ENCODE measurements at places on chromosomes 12 and 14.

- DNase-seq: no peak
These were observed 24.0 kb upstream of the KRT78 start for GRCh38 chr12:52872644-52873389.

GRCh38 chr12:69833696-69834095 lies 8.7 kb downstream of the MYRFL start:
- DNase-seq: no peak

DNA sequence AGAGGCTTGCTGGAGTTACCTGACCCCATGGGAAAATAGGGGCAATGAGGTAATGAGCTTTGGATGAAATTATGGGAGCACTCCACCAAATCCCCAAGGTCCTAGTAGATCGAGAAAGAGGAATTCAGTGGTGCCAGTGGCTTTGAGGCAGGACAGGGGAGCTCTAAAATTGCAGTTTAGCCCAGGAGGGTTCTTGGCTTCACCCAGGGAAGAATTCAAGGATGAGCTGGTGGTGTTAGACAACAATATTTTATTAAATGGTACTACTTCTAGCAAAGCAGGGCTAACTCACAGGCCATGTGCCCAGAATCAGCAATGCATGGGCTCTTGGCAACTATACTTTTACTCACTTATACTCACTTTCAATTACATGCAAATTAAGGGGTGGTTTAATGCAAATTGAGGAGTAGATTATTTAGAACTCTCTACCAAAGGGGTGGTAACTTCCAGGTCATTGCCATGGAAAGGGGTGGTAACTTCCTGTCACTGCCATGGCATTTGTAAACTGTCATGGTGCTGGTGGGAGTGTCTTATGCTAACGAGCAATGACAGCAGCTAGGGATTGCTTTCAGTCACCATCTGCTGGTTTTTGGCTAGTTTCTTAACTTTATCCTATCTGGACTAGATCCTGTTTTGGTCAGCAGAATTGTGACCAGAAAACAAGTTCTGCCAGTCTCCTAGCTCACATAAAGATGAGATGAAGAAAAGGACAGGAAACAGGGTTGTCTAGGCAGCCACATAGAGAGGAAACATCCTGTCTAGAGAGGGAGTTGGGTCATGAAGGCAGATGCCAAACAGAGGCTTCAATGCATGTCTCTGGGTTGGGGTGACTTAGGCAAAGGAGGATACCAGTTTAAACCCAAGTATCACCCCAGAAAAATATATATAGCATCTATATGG lies 64.7 kb downstream of the ZNF641 start:
- no peak for DNase-seq

GRCh38 chr12:85951823-85952222 lies 77.7 kb downstream of the NTS start:
- no peak for DNase-seq

- no peak for DNase-seq
These were observed 32.5 kb downstream of the BRMS1L start for GRCh38 chr14:35858521-35859209.

GRCh38 chr12:26340649-26341048 lies 145.3 kb downstream of the SSPN start:
- DNase-seq: no peak

GRCh38 chr12:112665958-112666357 lies 125.6 kb upstream of the RPH3A start:
- DNase-seq: no peak

GRCh38 chr12:66965621-66966020 lies 286.7 kb upstream of the GRIP1 start:
- no peak for DNase-seq

DNA sequence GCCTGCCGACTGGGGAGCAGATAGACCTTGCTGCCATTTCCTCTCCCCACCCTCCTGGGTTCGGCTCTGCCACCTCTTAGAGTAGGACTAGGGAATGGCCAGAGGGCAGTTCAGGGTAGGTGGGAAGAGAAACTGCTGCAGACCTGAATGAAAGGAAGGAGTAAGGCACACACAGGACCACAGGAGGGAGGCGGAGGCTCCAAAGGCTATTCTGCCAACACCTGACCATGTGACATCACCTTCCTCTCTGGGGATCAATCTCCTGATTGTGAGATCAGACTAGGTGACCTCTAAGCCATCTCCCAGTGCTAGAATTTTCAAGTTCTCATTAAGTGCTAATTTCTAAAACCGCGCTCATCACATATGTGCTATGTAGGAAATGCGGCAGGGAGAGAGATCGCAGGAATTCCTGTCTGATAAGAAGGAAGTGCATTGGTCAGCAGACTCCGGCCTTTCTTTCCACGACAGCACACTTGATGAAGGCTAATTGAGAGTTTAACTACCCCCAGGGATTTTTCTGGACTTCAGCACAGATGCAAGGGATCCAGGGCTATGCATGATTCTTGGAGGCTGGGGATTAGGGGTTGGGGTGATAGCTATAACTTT lies 11.5 kb upstream of the TSPAN11 start:
- DNase-seq: no peak

- DNase-seq: no peak
These were observed 783 bp upstream of the TUBA1B start for GRCh38 chr12:49131894-49132461.

- DNase-seq: no peak
These were observed 59.4 kb downstream of the TTC7B start for GRCh38 chr14:90756755-90757345.

- no peak for DNase-seq
These were observed 863.2 kb downstream of the LRFN5 start for GRCh38 chr14:42469637-42470426.

GRCh38 chr12:130205495-130205894 lies 43.2 kb downstream of the FZD10 start:
- no peak for DNase-seq

GRCh38 chr12:95402096-95402495 lies 71.9 kb upstream of the METAP2 start:
- no peak for DNase-seq

DNA sequence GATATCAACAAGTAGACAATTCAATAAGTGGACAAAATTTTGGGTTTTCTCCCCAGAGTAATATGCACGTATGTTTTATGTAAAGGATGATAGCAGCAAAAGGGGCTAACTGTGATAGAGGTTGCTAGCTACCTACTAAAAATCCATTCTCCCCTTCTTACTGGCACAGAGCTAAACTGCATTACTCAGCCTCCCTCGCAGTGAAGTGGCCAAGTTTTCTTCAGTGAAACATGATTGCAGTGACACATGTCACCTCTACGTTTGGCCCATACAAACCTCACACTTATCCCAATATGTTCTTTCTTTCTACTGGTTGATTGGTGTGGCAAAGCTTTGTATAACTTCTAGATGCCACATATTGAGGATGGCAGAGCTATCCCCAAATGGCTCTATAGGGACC lies 34.3 kb downstream of the GPR65 start:
- no peak for DNase-seq

DNA sequence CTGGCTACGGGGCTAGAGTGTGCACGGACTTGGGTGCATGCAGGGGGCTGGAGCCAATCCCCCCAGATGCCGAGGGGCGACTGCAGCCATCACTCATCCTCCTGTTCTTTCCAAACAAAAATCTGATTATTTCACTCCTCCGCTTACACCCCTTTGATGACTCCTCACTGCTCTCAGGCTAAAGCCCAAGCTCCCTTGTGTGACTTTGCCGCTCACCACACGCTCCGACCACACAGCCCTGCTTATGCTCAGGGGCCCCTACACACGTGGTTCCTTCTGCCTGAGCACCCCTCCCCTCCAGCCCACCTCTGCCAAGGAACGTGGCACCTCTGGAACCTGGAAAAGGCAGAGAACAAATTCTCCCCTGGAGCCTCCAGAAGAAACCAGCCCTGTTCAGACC lies 13.7 kb downstream of the CHFR start:
- DNase-seq: no peak

DNA sequence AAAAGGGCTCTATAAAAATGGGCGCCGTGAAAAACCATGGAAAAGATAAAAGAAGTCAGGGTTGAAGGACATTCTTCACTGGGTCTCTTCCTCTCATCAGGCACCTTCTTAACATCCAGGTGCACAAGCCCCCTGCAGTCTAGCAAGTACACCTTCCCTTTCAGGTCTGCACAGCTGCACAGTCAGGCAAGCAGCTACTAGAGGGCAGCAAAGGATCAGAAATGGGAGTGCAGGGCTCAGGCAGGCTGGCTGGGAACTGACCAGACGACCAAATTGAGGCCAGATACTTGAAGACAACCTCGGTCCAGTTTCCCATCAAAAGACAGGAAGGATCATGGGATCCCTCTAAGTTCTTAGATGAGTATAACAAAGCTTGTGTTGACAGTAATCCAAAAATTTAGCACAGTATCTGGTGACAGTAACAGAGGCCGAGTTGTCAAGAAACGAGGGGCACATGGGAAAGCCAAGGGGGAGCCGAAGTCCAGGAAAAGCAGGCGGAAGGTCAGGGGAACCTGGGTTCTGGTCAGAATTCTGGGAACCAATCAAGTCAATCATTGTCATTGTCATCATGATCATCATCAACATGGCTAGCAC lies 10.1 kb upstream of the GRIP1 start:
- no peak for DNase-seq

DNA sequence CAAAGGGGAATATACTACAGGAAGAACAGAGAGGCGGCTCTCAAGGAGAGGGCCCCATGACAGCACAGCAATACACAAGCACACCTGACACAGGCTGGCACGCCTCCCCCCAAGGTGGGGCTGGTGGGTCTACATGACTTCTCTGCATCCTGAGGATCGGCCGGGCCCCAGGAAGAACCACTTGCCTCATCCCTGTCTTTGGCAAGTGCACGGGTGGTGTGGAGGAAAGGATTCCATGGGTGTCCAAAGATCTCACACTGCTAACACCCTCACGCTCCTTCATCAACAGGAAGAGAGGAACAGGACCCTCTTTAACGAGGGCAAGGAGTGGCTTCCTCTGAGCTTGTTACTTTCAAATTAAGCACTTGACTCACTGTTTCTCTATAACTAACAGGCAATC lies 7.3 kb downstream of the VAMP1 start:
- DNase-seq: no peak

DNA sequence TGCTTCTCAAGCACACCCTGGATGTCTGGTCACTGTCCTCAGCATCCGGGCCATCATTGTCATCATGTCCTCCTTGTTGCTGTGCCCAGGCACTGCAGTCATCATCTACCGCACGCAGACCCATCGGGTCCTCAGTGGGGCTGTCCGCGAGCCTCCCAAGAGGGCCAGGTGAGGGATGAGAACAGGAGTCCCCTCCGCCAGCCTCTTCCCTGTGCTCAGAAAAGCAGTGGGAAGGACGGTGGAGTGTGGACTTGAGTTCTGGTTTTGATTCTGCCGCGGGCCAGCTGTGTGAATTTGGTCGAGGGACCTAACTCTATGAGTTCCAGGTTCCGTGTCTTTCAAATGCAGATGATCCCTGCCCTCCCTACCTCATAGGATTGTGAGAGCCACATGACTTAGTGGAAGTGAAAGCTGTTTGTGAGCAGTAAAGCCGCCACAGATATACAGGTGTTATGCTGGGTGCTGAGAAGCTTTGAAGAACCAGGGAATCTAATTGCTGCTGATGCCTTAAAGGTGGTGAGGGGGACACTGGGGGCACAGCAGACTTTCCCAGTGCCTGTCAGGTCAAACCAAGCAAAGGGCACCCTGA lies 122.9 kb upstream of the RAP1B start:
- DNase-seq: no peak

DNA sequence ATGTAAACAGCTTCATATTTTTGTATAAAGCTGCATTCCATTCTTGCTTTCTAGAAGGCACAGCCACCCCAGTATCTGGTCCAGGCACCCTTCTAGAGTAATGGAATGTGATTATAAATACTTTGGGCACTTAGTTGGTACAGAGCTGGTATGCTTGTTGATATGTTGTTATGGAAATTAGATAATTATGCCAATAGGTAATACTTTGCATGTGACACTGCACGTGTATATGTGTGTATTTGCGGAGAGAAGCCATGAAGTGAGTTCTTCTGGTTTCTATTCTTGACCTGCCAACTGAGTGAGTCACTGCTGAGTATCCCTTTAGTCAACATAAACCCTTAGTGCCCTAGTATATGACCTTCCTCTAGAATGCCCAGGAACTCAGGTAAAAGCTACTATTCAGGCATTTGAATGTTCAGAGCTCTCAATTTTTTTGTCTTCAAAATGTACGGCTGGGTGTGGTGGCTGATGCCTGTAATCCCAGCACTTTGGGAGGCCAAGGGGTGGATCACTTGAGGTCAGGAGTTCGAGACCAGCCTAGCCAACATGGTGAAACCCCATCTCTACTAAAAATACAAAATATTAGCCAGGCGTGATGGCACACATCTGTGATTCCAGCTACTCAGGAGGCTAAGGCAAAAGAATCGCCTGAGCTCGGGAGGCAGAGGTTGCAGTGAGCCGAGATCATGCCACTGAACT lies 6.2 kb upstream of the TCP11L2 start:
- no peak for DNase-seq

DNA sequence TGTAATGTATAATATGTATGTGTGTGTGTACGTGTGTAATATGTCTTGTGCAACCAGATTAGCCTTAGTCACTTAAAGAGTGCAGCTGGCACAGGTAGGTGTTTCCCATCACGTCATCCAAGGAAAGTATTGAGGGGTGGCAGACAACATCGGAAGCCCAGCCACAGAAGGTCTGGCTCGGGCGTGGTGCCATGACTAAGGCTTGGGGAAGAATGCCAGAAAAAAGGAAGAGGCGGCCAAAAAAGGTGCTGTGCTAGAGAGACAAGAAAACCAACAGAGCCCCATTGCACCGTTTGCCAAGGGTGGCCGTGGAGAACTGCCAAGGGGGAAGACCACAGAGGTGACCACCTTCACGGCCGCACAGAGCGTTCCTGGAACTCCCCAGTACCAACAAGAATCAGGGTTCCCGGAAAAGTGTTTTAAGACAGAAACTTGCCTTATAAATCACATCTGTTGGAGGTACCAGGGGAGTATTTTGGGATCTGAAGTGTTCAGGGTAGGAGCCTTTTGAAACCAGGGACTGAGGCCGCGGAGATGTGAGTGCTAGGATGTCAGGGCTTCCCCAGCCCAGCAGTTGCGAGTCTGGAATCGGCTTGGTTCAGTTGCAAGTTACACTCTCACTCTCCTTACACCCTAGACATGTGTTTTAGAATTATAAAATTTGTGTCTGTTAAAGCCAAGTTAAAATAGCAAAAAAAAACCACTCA lies 131.2 kb upstream of the DYRK2 start:
- DNase-seq: no peak

DNA sequence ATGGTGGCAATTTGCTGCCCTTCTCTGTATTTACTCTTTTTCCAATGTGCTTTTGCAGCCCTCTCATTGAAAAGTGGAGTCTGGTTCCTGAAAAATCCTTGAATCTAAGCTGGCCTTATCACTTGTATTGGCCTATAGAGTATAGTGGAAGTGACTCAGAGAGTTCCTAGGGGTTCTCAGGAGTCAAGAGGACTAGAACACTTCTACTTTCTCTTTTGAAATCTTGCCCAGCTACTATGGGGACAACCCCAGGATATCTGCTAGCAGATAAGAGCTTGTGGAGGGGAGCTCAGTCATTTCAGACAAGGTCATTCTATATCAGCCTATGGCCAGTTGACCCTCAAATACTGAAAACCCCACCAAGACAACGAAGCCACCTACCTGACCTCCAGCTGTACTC lies 26.7 kb upstream of the WSCD2 start:
- DNase-seq: no peak

- no peak for DNase-seq
These were observed at the start of gene SLC7A8 for GRCh38 chr14:23183479-23183878. Gene SLC7A8, minus strand, starts transcription at chr14:23183660. Its CDS starts 746 bp downstream, at chr14:23182914.

- no peak for DNase-seq
These were observed 149.3 kb downstream of the ESRRB start for GRCh38 chr14:76525106-76525821.

GRCh38 chr12:19036673-19037357 lies 92.7 kb upstream of the PLEKHA5 start:
- no peak for DNase-seq

- DNase-seq: no peak
These were observed 77.1 kb upstream of the FUT8 start for GRCh38 chr14:65335411-65335947.

- DNase-seq: no peak
These were observed 21.2 kb downstream of the ITGA7 start for GRCh38 chr12:55686366-55687010.

All from activated gamma-delta T cell (primary cell).